Neural crest cell (in vitro differentiated cells): ENCODE measurements at places on chromosomes 13 and 19. TPM values are rescaled to one million over a fixed set of nuclear protein-coding genes. Genes with fewer than 3 reads are reported as not detected.

DNA sequence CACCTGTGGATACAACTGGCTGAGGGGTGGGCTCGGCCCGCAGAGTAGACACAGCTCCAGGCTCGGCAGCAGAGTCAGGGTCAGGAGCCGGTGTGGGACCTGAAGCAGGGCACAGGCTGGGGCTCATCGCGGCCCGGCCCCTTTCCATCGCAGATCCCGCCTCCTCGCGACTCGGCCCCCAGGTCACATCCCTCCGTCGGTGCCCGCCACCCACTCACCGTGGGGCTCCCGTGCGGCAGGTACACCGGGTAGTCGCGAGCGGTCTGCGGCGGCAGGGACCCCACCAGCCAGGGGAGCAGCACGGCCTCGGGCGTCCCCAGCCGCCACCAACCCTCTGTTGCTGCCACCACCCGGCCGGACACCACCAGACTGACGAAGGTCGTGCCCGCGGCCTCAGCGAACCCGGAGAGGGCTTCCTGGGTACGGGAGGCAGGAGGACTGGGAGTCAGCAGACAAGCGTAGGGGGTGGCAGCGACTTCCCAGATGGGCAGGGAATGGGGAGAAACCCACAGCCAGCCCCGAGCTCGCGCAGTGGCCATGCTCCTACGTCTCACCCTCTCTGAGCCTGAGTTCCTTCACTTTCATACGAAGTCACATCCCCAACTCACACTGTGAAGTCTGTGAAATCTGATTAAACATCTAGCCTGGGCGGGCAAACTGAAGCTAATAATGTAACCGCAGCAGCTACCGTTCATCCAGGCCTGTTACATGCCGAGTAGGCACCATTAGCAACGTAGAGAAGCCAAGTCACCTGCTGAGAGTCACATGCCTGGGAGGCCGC, 3.7 kb downstream of the FUZ start:
- DNase-seq = peak; percentile 47
- H3K36me3 ChIP-seq = peaks cover 5% of the 10 kb centered on the region
- H3K27ac ChIP-seq = peak overlapping the region; percentile 87
- no peaks in the 10 kb centered on the region for H3K27me3 ChIP-seq
- H3K4me3 ChIP-seq = peak overlapping the region; percentile 98

ZNF471 gene
- not detected in 2 replicates for total RNA-seq

TGFBR3L gene
- 0.32 and 0.44 TPM in 2 replicates for total RNA-seq

DNA sequence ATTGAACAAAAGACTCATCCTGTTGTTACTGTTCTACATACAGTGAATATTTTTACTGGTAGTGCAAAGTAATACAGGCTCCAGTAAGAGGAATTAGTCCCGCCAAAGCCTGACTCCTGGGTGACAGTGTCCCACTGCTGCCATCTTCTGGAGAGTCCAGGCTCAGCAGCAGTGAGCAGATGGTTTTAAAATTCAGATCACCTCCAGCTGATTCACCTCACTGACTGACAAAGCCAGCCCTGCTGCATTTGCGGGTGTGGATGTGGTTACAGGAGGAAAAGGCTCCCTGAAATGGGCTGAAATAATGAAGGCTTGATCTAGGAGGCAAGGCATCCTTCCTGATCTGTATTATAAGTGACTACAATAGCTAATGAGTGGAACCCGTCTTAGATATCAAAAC, 18.3 kb downstream of the PABPC3 start:
- H3K27me3 ChIP-seq = no peaks in the 10 kb centered on the region
- H3K4me1 ChIP-seq = peaks cover 4% of the 10 kb centered on the region
- no peaks in the 10 kb centered on the region for H3K36me3 ChIP-seq
- H3K4me3 ChIP-seq = no peak overlapping the region

DNA sequence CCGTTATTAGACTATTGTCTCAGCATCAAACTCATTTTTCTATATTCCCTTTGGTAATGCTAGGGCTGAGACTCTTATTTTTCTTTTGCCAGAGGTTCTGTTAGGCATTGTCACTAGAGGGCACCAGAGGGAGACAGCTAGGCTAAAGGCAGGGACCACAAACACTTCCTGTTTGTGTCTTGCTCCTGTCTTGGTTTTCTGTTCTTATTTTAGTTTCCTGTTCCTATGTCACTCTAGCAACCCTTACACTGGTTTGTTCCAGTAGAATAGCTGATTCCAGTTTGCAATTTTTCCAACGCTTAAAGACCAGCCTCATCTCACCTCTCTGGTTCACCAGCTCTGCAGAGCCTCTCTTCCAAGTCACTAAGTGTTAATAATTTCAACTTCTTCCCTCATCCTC, 772.0 kb downstream of the DIAPH3 start:
- H3K36me3 ChIP-seq = no peaks in the 10 kb centered on the region
- H3K27ac ChIP-seq = no peak overlapping the region
- H3K4me1 ChIP-seq = no peaks in the 10 kb centered on the region
- H3K4me3 ChIP-seq = no peak overlapping the region
- H3K27me3 ChIP-seq = no peaks in the 10 kb centered on the region

GRCh38 chr19:54806516-54806838, 3.1 kb downstream of the KIR2DL4 start:
- DNase-seq = no peak
- H3K4me1 ChIP-seq = no peaks in the 10 kb centered on the region
- peaks cover 11% of the 10 kb centered on the region for H3K36me3 ChIP-seq
- H3K27me3 ChIP-seq = no peaks in the 10 kb centered on the region
- no peak overlapping the region for H3K4me3 ChIP-seq

SLC5A5 gene
- total RNA-seq = not detected in 2 replicates

DNA sequence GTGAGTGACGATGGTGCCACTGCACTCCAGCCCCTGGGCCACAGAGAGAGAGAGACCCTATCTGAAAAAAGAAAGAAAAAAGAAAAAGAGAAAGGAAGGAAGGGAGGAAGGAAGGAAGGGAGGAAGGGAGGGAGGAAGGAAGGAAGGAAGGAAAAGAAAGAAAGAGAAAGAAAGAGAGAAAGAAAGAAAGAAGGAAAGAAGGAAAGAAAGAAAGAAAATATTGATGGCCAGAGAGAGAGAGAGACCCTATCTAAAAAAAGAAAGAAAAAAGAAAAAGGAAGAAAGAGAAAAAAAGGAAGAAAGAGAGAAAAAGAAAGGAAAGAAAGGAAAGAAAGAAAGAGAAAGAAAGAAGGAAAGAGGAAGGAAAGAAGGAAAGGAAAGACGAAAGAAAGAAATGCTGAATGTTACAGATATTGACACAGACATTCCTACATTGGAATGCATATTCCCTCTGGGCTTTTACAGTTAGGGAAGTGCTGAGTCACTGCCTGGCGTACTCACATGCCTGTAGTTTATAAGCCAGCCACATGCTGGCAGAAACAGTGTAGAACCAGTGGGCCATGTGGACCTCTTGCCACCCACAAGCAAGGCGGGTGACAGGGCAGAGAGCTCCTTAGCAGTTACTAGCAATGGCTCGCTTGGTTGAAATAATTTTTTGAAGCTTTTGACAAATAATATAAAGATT, 34.6 kb upstream of the SLC46A3 start:
- H3K4me1 ChIP-seq = peaks cover 19% of the 10 kb centered on the region
- DNase-seq = no peak
- H3K27ac ChIP-seq = peak overlapping the region; percentile 71
- H3K36me3 ChIP-seq = peaks cover 3% of the 10 kb centered on the region
- no peak overlapping the region for H3K4me3 ChIP-seq

GRCh38 chr19:14395710-14396336, 14.6 kb downstream of the ADGRE5 start:
- DNase-seq = no peak
- H3K27me3 ChIP-seq = no peaks in the 10 kb centered on the region
- no peaks in the 10 kb centered on the region for H3K36me3 ChIP-seq
- no peak overlapping the region for H3K27ac ChIP-seq
- H3K4me1 ChIP-seq = no peaks in the 10 kb centered on the region
